ENCODE measurements at places on chromosomes 7 and 10. TPM values are rescaled to one million over a fixed set of nuclear protein-coding genes. Genes with fewer than 3 reads are reported as not detected.

GRCh38 chr10:131178521-131179331 is 132.8 kb downstream of the TCERG1L start:
- no peak for DNase-seq
- no peak overlapping the region for H3K27ac ChIP-seq
- H3K27me3 ChIP-seq, result no peaks in the 10 kb centered on the region
- H3K4me1 ChIP-seq, result no peaks in the 10 kb centered on the region
- H3K36me3 ChIP-seq, result no peaks in the 10 kb centered on the region
- no peak overlapping the region for H3K4me3 ChIP-seq

- peaks cover 32% of the 10 kb centered on the region for H3K27me3 ChIP-seq
- H3K4me1 ChIP-seq, result peaks cover 58% of the 10 kb centered on the region
- H3K36me3 ChIP-seq, result no peaks in the 10 kb centered on the region
Measured at GRCh38 chr10:71634531-71635164, 84.9 kb downstream of the C10orf105 start.

- H3K36me3 ChIP-seq, result no peaks in the 10 kb centered on the region
- peaks cover 32% of the 10 kb centered on the region for H3K4me1 ChIP-seq
- peak within 1 kb of the TSS; percentile 87 for H3K27ac ChIP-seq
- H3K4me3 ChIP-seq, result peak within 1 kb of the TSS; percentile 80
Measured at GRCh38 chr10:931326-932318, at the start of gene LARP4B. Gene LARP4B (minus strand): TSS chr10:931705. CDS start chr10:885721, 45,984 bp downstream.

GRCh38 chr10:47299611-47300428 is at the start of gene GDF10:
Gene GDF10 (plus strand): TSS chr10:47300197. CDS start chr10:47300652, 455 bp downstream.
- peak; percentile 66 for DNase-seq
- peak within 1 kb of the TSS; percentile 69 for H3K4me3 ChIP-seq
- H3K36me3 ChIP-seq, result no peaks in the 10 kb centered on the region
- peaks cover 4% of the 10 kb centered on the region for H3K4me1 ChIP-seq

- no peaks in the 10 kb centered on the region for H3K27me3 ChIP-seq
- no peak overlapping the region for H3K4me3 ChIP-seq
- H3K4me1 ChIP-seq, result no peaks in the 10 kb centered on the region
- no peaks in the 10 kb centered on the region for H3K36me3 ChIP-seq
- DNase-seq, result no peak
Measured at GRCh38 chr10:70738006-70738760, 47.0 kb downstream of the TBATA start.

DNA sequence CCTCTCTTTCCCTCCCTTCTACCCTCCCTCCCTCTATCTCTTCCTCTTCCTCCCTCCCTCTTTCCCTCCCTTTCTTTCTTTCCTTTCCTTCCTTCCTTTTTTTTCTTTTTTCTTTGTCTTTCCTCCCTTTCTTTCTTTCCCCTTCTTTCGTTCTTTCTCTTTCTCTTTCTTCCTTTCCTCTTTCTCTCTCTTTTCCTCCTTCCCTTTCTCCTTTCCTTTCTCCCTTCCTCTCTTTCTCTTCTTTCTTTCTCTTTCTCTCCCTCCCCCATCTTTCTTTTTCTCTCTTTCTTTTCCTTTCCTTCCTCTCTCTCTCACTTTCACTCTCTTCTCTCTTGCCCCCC is 7.4 kb downstream of the CLDN3 start:
- no peaks in the 10 kb centered on the region for H3K36me3 ChIP-seq
- no peak for DNase-seq
- no peaks in the 10 kb centered on the region for H3K27me3 ChIP-seq
- no peak overlapping the region for H3K4me3 ChIP-seq
- peaks cover 9% of the 10 kb centered on the region for H3K4me1 ChIP-seq

Gene TEX36
- total RNA-seq, result not detected

Gene HOXA10
- total RNA-seq, result not detected

Gene CDC14C
- 0.54 TPM for total RNA-seq

Data from GM23338 (cell line).